ENCODE measurements at places on chromosomes 3 and 15. TPM values are rescaled to one million over a fixed set of nuclear protein-coding genes. Genes with fewer than 3 reads are reported as not detected.

GRCh38 chr3:62548528-62549205 lies 175.3 kb upstream of the FEZF2 start:
- peaks cover 67% of the 10 kb centered on the region for H3K27me3 ChIP-seq
- no peaks in the 10 kb centered on the region for H3K36me3 ChIP-seq
- H3K4me3 ChIP-seq: no peak overlapping the region
- H3K4me1 ChIP-seq: no peaks in the 10 kb centered on the region

- no peaks in the 10 kb centered on the region for H3K4me1 ChIP-seq
- no peak overlapping the region for H3K27ac ChIP-seq
- H3K27me3 ChIP-seq: no peaks in the 10 kb centered on the region
- no peak overlapping the region for H3K4me3 ChIP-seq
- no peak for DNase-seq
These were observed 9.5 kb upstream of the MANF start for GRCh38 chr3:51375571-51375970.

GRCh38 chr15:75151214-75152128 lies 50.2 kb upstream of the C15orf39 start:
- no peak for DNase-seq
- H3K4me3 ChIP-seq: no peak overlapping the region
- no peaks in the 10 kb centered on the region for H3K27me3 ChIP-seq
- H3K4me1 ChIP-seq: peaks cover 15% of the 10 kb centered on the region
- H3K36me3 ChIP-seq: no peaks in the 10 kb centered on the region

DNA sequence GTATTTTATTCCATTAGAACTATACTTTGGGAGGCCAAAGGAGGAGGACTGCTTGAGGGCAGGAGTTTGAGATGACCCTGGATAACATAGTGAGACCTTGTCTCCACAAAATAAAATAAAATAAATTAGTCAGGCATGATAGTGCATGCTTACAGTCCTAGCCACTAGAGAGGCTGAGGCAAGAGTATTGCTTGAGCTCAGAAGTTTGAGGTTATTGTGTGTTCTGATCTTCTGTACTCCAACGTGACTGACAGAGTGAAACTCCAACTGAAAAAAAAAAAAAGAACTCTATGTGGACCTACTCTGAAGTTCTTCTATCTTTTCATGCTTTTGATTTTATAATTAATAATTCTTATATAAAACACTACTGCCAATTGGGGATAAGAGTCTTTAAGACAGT lies 1560.0 kb upstream of the GBE1 start:
- no peaks in the 10 kb centered on the region for H3K36me3 ChIP-seq
- peaks cover 9% of the 10 kb centered on the region for H3K4me1 ChIP-seq
- no peaks in the 10 kb centered on the region for H3K27me3 ChIP-seq
- no peak overlapping the region for H3K27ac ChIP-seq

Gene PP2D1
- not detected for total RNA-seq
